ENCODE measurements at places on chromosomes 12 and 14. TPM values are rescaled to one million over a fixed set of nuclear protein-coding genes. Genes with fewer than 3 reads are reported as not detected.

Gene C12orf60
- 3.5 TPM for total RNA-seq

Gene CCDC38
- 0.27 TPM for total RNA-seq

Gene RNASE3
- total RNA-seq = not detected

Gene NXPH4
- 20.0 TPM for total RNA-seq

Gene GPR137C
- 0.89 TPM for total RNA-seq

DNA sequence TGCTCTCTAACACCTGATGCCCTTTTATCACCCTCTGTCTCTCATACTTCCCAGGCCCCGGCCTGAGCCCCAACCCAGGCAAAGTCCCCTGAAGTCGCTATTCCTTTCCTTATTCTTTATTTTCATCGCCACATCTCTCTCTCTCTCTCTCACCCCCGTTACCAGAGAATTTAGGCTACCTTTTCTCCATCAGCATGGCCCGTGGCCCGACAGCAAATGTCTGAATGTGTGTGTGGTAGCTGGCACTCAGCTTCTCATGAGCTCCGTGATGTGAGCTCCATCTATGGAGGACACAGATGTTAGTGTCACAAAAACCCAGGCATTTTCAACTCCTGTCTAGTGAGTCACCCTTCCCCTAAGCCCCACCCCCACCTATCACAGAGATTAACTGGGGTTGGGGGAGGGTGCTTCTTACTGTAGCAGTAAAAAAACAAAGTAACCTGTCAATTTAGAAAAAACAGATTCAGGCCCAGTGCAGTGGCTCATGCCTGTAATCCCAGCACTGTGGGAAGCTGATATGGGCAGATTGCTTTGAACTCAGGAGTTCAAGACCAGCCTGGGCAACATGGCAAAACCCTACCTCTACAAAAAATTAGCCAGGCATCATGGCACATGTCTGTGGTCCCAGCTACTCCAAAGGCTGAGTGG, 53.8 kb downstream of the VCPKMT start:
- DNase-seq = peak; percentile 37
- no peaks in the 10 kb centered on the region for H3K36me3 ChIP-seq
- no peaks in the 10 kb centered on the region for H3K27me3 ChIP-seq
- H3K4me1 ChIP-seq = peaks cover 34% of the 10 kb centered on the region

- peaks cover 12% of the 10 kb centered on the region for H3K27me3 ChIP-seq
- no peaks in the 10 kb centered on the region for H3K36me3 ChIP-seq
- DNase-seq = no peak
- no peak overlapping the region for H3K4me3 ChIP-seq
- H3K27ac ChIP-seq = no peak overlapping the region
- H3K4me1 ChIP-seq = no peaks in the 10 kb centered on the region
Measured at GRCh38 chr14:23431486-23431885, 4.0 kb downstream of the MYH7 start.

DNA sequence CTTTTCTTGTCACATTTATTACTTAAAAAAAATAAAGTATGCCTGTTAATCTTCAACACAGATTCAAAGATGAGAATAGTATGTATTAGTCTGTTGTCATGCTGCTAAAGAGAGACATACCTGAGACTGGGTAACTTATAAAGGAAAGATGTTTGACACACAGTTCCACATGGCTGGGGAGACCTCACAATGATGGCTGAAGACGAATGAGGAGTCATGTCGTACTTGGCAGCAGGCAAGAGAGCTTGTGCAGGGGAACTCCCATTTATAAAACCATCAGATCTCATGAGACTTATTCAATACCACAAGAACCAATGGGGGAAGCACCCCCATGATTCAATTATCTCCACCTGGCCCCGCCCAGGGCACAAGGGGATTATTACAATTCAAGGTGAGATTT, 335.9 kb upstream of the GARIN2 start:
- DNase-seq = no peak
- no peak overlapping the region for H3K4me3 ChIP-seq
- no peak overlapping the region for H3K27ac ChIP-seq
- no peaks in the 10 kb centered on the region for H3K36me3 ChIP-seq

GRCh38 chr12:50073206-50073605, 11.9 kb upstream of the SMARCD1 start:
- DNase-seq = no peak
- H3K4me1 ChIP-seq = no peaks in the 10 kb centered on the region
- H3K27me3 ChIP-seq = no peaks in the 10 kb centered on the region
- no peak overlapping the region for H3K4me3 ChIP-seq

- no peak overlapping the region for H3K4me3 ChIP-seq
- H3K36me3 ChIP-seq = no peaks in the 10 kb centered on the region
- H3K27ac ChIP-seq = no peak overlapping the region
- no peak for DNase-seq
- H3K27me3 ChIP-seq = no peaks in the 10 kb centered on the region
- H3K4me1 ChIP-seq = no peaks in the 10 kb centered on the region
Measured at GRCh38 chr12:92402415-92402814, 256.8 kb upstream of the BTG1 start.

DNA sequence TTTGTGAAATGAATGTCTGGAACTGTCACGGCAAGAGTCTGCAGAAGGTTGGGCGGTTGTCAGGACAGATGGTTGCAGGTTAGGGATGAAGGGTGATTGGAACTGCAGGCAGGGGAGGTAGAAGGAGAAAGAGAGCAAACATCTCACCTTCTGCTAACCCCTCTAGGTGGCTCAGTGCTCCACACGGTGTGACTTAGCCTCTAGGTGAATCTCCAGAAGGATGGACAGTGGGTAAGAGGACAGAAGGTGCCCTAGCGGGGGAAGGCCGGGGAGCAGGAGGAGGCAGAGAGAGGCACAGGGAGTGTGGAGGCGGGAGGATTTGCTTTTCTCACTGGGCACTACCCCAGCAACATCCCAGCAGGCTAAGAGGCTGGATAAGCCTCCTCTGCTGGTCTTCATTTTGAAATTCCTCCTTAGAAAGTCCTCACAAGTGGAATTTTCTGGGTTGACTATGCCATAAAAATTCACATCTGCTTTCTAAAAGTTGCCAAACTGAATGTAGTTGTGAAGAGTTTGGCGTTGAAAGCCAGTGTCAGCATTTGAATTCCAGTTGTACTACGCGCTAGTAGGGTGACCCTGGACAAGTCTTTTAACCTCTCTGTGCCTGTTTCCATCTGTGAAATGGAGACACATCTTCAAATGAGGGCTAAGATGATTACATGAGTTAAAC, 10.7 kb upstream of the GPR68 start:
- no peaks in the 10 kb centered on the region for H3K36me3 ChIP-seq
- peaks cover 12% of the 10 kb centered on the region for H3K4me1 ChIP-seq
- no peak overlapping the region for H3K4me3 ChIP-seq
- H3K27me3 ChIP-seq = no peaks in the 10 kb centered on the region
- no peak overlapping the region for H3K27ac ChIP-seq

DNA sequence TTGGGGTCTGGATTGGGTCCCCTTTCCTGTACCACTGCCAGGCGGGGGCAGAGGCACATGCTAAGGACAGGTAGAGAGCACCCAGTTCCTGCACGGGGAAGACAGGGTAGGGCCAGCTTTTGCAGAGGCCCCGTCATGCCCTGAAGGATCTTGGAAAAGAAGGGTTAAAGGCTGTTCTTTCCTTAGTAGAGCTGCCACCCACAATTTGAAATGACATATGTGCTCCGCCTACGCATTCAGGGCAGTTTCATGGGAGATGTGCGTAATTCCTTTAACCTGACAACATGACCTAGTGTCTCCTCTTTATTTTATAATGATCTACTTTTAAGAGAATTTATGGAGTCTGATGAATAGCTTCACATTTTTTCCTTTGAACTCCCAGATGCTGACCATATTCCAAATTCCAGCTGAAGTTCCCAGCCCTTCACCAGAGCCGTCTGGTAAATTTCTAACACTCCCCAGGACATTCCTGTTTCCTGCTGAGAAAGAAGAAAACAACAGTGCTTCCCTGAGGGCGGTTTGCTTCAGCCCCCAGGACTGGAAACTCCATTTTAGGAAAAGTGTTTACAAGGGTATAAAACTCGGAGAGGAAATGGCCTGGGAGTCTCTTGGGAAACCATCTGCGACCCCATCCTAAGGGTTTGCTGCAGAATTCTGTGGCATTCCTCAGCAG, 58.9 kb upstream of the PLEKHG3 start:
- H3K27ac ChIP-seq = no peak overlapping the region
- DNase-seq = no peak
- H3K36me3 ChIP-seq = no peaks in the 10 kb centered on the region
- H3K4me1 ChIP-seq = no peaks in the 10 kb centered on the region
- no peak overlapping the region for H3K4me3 ChIP-seq

- no peak overlapping the region for H3K4me3 ChIP-seq
- peak overlapping the region; percentile 67 for H3K27ac ChIP-seq
- DNase-seq = no peak
- peaks cover 18% of the 10 kb centered on the region for H3K4me1 ChIP-seq
- peaks cover 16% of the 10 kb centered on the region for H3K36me3 ChIP-seq
- H3K27me3 ChIP-seq = no peaks in the 10 kb centered on the region
Measured at GRCh38 chr14:103135333-103136260, 12.3 kb downstream of the TNFAIP2 start.

DNA sequence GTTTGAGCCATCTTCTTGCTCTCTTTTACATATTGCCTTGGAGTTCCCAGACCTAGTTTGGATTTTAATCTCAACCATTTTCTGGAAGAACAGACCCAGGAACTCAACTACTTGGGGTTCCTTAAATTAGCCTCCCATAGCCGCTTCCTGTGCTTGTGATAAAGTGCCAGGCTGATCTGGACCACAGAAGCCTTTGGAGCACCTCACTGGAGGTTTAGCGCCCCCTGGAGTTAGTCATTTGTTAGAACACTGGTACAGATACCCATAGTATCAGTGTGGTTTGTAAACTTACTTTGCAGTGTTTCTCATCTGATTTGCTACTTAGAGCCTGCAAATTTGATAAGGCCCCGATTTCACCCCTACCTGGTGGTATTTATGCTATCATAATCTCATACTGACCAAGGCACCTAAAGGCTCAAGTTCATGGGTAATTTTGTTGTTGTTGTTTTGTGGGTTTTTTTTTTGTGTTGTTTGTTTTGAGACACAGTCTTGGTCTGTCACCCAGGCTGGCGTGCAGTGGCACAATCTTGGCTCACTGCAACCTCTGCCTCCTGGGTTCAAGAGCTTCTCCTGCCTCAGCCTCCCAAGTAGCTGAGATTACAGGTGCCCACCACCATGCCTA, 3.7 kb downstream of the UNC119B start:
- H3K27me3 ChIP-seq = no peaks in the 10 kb centered on the region
- peak; percentile 63 for DNase-seq

GRCh38 chr12:52993558-52993869, 12.7 kb upstream of the EIF4B start:
- no peaks in the 10 kb centered on the region for H3K27me3 ChIP-seq
- H3K4me1 ChIP-seq = peaks cover 23% of the 10 kb centered on the region
- no peaks in the 10 kb centered on the region for H3K36me3 ChIP-seq
- peak overlapping the region; percentile 78 for H3K27ac ChIP-seq
- H3K4me3 ChIP-seq = no peak overlapping the region
- no peak for DNase-seq

DNA sequence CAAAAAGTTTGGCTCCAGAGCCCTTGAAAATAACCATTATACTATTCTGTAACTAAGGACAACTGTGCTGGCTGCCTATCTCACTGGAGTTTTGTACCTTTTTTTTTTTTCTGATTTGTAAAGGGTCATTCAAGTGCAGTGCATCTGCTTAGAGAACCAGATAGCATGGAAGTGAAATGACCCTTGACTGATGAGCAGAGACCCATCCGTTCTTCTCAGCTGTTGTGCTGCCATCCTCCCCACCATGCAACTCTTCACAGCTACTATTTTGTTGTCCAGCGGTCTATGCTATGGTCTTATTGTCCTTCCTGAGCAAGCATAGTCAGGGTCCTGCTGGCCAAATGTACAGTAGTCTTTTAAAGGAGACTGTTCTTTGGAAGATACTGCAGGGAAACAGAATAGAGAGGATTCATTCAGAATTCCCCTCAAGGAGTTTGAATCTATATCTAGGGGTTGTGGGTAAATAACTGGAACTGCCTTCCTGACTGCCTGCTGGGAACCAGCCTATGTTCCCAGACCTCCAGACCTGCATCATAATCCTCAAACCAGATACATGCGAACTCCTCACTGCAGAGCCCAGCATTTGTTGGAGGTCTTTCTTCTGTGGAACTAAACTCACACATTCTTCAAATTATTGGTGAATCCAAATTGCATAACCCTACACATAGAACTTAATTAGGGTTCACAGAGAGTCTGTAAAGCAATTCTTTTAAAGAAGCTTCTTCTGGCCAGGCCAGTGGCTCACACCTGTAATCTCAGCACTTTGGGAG, 41.1 kb downstream of the GPR19 start:
- DNase-seq = no peak
- no peaks in the 10 kb centered on the region for H3K36me3 ChIP-seq
- H3K27me3 ChIP-seq = no peaks in the 10 kb centered on the region
- no peaks in the 10 kb centered on the region for H3K4me1 ChIP-seq
- no peak overlapping the region for H3K4me3 ChIP-seq

GRCh38 chr12:57888409-57889157, 42.1 kb upstream of the CTDSP2 start:
- no peaks in the 10 kb centered on the region for H3K36me3 ChIP-seq
- no peaks in the 10 kb centered on the region for H3K27me3 ChIP-seq
- DNase-seq = no peak

- H3K27ac ChIP-seq = no peak overlapping the region
- DNase-seq = no peak
Measured at GRCh38 chr12:915090-915489, 34.4 kb downstream of the RAD52 start.

- H3K27me3 ChIP-seq = no peaks in the 10 kb centered on the region
- DNase-seq = no peak
- no peak overlapping the region for H3K27ac ChIP-seq
- no peaks in the 10 kb centered on the region for H3K36me3 ChIP-seq
- no peaks in the 10 kb centered on the region for H3K4me1 ChIP-seq
- H3K4me3 ChIP-seq = no peak overlapping the region
Measured at GRCh38 chr12:43852744-43853143, 16.9 kb downstream of the TMEM117 start.

DNA sequence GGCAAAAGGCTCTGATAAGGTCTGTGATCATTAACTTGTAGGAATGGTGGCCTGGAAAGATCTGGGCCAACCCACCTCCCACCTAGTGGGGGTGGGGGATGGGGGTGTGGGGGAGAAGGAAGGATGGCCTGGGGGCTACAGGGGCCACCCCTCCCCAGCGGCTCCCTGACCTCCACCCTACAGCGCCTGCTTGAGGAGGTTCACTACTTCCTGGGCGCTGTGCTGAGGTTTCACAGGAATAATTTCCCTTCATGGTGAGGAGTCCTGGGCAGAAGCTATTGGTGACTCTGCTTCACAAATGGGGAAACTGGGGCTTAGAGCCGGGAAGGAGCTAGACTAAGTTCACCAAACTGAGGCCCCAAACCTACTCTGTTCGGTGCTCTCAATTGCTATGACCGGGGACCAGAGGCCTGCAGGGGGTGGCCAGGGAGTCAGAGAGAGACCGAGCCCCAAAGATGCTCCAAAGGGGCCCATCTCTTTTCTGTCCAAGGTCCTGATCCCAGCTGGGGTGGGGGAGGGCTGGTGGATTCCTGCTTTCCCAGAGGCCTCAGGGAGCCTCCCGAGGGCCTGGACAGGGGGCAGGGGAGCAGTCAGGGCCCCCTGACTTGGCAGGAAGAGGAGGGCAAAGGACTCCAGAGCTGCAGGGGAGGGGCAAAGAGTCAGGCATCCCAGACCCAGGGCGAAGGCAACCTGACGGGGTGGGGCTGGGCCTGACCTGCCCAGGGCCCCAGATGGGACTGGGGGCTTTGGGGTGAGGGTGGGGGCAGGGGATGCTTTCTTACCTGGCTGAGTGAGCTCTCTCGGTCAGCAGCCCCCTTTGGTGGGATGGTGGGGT, 1.7 kb downstream of the HNF1A start:
- no peaks in the 10 kb centered on the region for H3K27me3 ChIP-seq
- H3K4me1 ChIP-seq = no peaks in the 10 kb centered on the region
- H3K36me3 ChIP-seq = no peaks in the 10 kb centered on the region
- no peak overlapping the region for H3K27ac ChIP-seq
- no peak overlapping the region for H3K4me3 ChIP-seq

Measured in HCT116 (cell line).